IMR-90 (cell line): ENCODE measurements at places on chromosomes 6 and 20.

- DNase-seq: peak; percentile 16
Observed at GRCh38 chr6:89347825-89348224, 4.7 kb downstream of the UBE2J1 start.

DNA sequence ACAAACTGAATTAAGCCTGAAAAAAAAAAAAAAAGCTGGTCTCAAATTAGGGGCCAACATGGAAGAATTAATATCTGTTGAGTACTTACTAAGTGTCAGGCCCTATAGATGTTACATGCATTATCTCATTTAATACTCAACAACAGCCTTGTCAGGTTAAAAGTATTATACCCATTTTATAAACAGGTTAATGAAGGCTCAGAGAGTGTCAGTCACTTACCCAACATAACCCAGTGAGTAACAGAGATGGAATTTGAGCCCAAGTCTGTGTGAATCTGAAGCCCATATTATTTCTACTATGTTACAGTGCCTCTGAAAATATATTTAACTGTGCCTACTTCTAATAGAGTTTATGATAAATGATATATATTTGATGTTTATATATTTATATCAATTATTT, 11.3 kb upstream of the EIF2S2 start:
- DNase-seq: no peak

- DNase-seq: peak; percentile 61
Observed at GRCh38 chr20:58236612-58237317, 8.3 kb upstream of the ANKRD60 start.

GRCh38 chr6:74713941-74714340, 491.9 kb downstream of the COL12A1 start:
- no peak for DNase-seq

GRCh38 chr6:113662093-113662665, 195.0 kb upstream of the MARCKS start:
- no peak for DNase-seq

DNA sequence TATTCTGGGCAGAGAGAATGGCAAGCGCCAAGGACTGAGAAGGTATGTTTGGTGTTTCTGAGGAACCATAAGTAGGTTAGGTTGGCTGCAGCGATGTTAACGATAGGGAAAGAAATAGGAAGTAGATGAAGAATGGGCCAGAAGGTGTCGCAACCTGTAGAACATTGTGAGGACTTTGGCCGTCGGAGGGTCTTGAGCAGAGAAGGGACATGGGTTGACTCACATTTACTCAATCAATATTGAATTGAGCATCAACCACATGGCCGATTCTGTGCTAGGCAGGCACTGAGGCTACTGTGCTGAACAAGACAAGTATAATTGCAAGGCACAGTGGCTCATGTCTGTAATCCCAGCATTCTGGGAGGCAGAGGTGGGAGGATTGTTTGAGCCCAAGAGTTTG, 26.8 kb upstream of the RPN2 start:
- no peak for DNase-seq

GRCh38 chr6:89287351-89288028, 27.6 kb downstream of the GABRR2 start:
- DNase-seq: no peak

- no peak for DNase-seq
Observed at GRCh38 chr20:36219671-36220220, 16.5 kb upstream of the AAR2 start.
